Caudate nucleus (tissue), 63 donors: ENCODE measurements at places on chromosomes 3 and 15.

DNA sequence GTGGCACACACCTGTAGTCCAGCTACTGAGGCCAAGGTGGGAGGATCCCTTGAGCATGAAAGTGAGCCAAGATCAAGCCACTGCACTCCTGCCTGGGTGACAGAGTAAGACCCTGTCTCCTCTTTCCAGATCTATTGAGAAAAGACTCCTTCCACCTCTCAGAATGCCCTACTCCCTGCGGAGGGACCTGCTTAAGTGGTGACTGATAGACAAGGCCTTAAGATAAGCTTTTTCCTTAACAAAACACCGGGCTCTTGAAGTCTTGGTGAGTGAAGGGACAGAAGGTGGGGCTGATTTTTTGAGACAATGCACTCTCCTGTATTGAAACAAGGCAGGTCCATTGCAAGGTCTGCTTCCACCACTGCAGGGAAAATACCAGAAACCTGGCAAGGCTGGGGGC, 338.4 kb upstream of the FRG2C start:
- DNase-seq, result no peak

GRCh38 chr3:155984791-155985417, 114.5 kb downstream of the GMPS start:
- DNase-seq, result no peak

DNA sequence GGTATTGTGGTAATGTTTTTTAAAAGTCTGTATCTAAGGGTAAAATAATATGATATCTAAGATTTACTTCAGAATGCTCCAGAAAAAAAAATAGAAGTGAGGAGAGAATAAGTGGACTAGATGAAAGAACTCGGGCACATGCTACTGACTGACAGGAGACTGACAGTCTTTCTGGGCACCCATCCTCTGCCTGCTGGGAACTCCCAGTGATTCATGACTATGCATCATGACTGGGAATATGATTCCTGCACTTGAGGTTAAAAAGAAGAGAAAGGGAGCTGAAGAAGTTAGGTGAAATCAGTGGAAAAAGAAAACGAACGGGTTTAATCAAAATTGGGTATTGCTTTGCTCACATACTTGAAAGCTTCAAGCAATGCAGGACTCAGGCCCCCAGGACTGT, 35.7 kb upstream of the SPSB4 start:
- no peak for DNase-seq

GRCh38 chr3:66378256-66378655, 122.6 kb downstream of the LRIG1 start:
- no peak for DNase-seq

GRCh38 chr3:129597087-129597999, 9.1 kb downstream of the PLXND1 start:
- no peak for DNase-seq

GRCh38 chr3:161028555-161029153, 76.5 kb downstream of the B3GALNT1 start:
- DNase-seq, result no peak

GRCh38 chr3:78496501-78496900, 1271.3 kb downstream of the ROBO1 start:
- DNase-seq, result no peak

GRCh38 chr3:2727101-2727500, 383.1 kb downstream of the IL5RA start:
- DNase-seq, result no peak

DNA sequence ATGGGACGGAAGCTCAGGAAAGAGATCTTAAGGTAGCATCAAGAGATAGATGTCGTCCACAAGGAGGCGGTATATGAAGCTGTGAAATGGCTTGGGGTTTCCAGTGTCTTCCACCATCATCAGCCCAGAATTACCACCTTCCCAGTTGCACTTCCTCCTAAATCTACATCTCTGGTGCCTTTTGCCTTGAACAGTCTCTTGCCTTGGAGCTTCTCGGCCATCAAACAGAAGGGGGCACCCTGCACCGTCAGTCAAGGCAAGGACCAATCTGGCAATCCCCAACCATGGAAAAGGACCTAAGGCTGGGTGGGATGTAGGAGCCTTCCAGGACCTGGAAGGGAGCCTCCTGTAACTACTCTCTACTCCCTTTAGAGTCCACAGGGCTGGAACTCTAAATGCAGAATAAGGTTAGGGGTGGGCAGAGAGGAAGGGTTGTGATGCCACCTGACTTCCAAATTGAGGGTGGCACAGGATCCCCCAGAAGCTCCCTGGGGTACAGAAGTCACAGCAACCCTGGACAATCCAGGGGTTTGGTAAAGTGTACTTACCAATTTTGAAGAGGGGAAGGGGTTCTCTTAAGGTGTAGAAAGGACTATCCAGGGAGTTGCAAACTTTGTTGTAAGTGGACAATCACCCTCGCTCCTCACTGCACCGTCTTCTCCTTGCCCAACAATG, 1.0 kb upstream of the RYR3 start:
- no peak for DNase-seq

- DNase-seq, result no peak
Measured at GRCh38 chr3:174162550-174162949, 696.6 kb upstream of the NAALADL2 start.

DNA sequence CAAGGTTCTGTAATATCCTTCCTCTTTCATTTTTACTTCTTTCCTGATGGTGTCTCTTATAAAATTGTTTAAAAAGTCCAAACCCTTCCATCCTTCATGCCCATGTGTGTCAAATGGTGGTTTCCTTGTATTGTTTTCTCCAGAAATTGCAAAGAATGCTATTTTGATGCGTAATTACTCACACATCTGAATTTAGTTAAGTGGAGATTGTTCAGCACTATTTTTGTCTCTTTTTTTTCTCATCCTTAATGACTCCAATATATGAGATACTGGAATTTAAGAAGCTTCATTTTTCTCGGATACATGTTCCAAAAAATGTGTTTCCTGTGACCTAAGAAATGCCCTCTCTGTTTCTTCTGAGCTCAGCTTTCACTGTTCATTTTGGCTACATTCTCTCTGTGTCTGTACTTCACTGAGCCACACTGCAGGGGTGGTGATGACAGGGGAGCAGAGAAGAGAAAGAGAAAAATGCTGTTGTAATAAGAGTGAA, 799.8 kb downstream of the DIPK2A start:
- no peak for DNase-seq

GRCh38 chr3:67863869-67864268, 209.5 kb upstream of the SUCLG2 start:
- no peak for DNase-seq

GRCh38 chr3:128971421-128972100, 22.3 kb downstream of the CFAP92 start:
- DNase-seq, result no peak

- DNase-seq, result no peak
Measured at GRCh38 chr3:13086531-13086981, 13.3 kb upstream of the IQSEC1 start.
